ENCODE measurements at places on chromosomes 12 and 14. TPM values are rescaled to one million over a fixed set of nuclear protein-coding genes. Genes with fewer than 3 reads are reported as not detected.
A peak's percentile ranks its signal among the peaks of the same experiment; 100 is the strongest.

DNA sequence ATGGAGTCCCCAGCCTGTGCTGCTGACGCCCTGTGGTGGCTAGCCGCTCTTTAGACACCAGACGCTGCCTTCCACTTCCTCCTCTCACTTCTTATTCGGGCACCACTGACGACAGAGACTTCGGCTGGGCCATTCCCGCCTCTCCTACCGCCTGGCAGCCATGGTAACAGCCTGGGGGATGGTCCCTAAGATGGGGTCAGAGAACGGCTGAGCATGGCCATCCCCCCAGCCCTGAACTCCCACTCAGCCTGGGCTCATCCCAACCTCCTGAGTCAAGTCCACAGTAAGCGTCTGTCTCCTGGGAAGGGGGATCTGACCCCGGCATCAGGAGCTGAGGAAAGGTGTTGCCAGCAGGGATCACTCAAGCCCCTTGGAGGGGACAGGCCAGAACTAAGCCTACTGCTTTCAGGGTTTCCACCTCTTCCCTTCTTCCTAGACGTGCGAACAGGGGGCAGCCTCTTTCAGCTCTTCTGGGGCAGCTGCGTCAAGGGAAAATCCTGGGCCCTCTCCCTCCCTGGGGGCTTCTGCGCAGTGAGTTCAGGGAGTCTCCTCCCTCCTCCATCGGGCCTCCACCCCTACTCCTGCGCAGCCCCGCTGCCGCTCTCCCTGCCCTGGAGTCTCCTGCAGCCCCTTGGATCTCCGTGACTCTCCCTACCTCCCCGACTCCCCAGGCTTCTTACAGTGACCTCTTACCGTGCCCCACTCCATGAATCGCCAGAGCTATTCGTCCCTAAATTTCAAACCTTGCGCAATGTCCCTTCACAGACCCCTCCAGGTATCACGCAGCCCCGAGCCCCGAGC is 643 bp upstream of the TAMALIN start:
- peak; percentile 93 for DNase-seq
- peak overlapping the region; percentile 39 for H3K4me3 ChIP-seq
- no peaks in the 10 kb centered on the region for H3K36me3 ChIP-seq
- H3K27me3 ChIP-seq = no peaks in the 10 kb centered on the region
- peak overlapping the region; percentile 74 for H3K27ac ChIP-seq
- H3K4me1 ChIP-seq = peaks cover 35% of the 10 kb centered on the region

The SMIM41 gene
- not detected for total RNA-seq

GRCh38 chr12:9957834-9958233 is 13.4 kb upstream of the CLEC12A start:
- no peak for DNase-seq
- no peaks in the 10 kb centered on the region for H3K27me3 ChIP-seq
- no peak overlapping the region for H3K27ac ChIP-seq

The MMP14 gene
- total RNA-seq = 3.5 TPM

The UNC79 gene
- total RNA-seq = 0.15 TPM

The HEBP1 gene
- total RNA-seq = 14.5 TPM

DNA sequence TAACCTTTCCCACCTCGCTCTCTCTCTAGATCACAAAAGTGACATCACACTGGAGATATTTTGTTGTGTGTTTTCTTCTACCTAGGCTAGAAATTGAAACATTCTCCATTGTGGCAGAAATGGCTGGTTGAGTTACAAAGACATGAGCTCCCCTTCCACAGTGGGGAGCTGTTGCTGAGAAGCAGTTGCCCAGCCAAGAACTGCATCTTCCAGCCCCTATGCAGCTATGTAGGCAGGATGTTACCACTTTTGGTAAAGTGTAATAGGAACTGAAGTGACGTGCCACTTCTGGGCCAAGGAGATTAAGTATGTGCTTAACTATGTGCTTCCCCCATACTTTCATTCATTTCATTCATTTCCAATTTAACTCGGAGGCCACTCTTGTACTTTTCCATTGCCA is 138.7 kb upstream of the E2F7 start:
- H3K36me3 ChIP-seq = no peaks in the 10 kb centered on the region
- no peaks in the 10 kb centered on the region for H3K27me3 ChIP-seq
- DNase-seq = no peak
- no peak overlapping the region for H3K27ac ChIP-seq
- H3K4me1 ChIP-seq = no peaks in the 10 kb centered on the region

GRCh38 chr14:104093366-104094055 is 8.0 kb downstream of the ASPG start:
- H3K27ac ChIP-seq = no peak overlapping the region
- no peaks in the 10 kb centered on the region for H3K27me3 ChIP-seq
- H3K4me3 ChIP-seq = no peak overlapping the region
- no peaks in the 10 kb centered on the region for H3K4me1 ChIP-seq

GRCh38 chr14:21049271-21049673 is 7.1 kb downstream of the RNASE7 start:
- H3K27me3 ChIP-seq = no peaks in the 10 kb centered on the region
- H3K4me1 ChIP-seq = no peaks in the 10 kb centered on the region

DNA sequence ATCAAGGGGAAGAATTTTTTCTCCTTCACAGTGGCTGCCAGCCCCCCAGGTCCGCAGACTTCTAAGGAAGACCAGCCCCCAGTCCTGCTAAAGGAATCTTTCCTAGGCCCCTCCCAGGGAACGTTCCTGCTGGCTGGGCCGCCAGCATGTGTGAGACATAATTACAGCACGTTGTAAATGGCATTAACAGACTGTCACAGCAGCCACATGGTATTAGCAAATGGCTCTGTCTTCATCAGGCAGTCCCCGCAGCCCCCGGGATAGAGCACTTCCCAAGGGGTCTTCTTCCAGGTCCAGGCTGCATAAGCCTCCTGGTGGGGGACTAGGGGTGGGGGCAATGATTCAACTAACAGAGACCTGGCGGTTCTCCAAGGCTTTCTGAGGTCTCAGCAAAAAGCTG is 34.9 kb upstream of the FAM222A start:
- H3K27me3 ChIP-seq = no peaks in the 10 kb centered on the region
- no peak for DNase-seq
- H3K4me3 ChIP-seq = no peak overlapping the region
- H3K27ac ChIP-seq = no peak overlapping the region

DNA sequence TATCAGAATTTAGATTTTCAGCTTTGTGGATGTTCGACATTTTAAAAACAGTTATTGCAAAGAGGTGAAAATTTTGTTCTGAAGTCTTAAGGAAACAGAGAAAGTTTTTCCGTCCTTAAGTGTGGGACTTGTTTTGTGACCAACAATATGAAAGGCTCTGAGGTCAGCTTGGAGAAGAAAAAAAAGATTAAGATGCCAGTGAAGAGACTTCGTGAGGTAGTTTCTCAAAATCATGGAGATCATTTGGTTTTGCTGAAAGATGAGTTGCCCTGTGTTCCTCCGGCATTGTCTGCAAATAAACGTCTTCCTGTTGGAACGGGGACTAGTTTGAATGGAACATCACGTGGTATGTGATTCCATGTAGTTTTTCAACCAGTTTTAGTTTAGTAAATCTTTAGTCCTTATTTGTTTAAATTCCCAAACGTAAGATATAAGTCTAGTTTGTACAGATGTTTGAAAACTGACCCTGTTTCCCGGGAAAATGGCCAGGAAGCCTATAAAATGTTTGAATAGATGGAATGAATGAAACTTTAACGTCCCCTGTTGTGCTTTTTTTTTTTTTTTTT is 682 bp downstream of the KIAA0586 start:
- H3K4me3 ChIP-seq = peak overlapping the region; percentile 96
- no peak for DNase-seq
- no peaks in the 10 kb centered on the region for H3K27me3 ChIP-seq
- peak overlapping the region; percentile 98 for H3K27ac ChIP-seq

The TGM1 gene
- 11.4 TPM for total RNA-seq

DNA sequence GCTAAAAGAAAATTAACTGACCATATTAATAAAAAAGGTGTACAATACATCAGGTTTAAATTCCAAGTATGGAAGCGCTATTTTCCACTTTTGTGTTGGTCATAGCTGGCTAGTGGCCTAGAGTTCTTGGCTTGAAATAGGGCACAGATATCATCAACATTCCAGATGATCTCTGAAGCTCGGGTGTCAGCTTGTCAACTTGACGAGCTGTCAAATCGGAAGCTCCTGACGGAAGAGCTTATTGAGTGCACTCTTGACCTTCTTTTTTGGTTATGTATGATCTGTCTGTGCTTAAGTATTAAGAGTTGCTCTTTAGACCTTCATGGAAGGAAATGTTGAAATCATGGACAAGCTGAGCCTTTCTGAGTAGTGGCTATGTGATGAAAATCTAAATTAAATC is 177.9 kb downstream of the APAF1 start:
- no peak overlapping the region for H3K4me3 ChIP-seq
- no peaks in the 10 kb centered on the region for H3K27me3 ChIP-seq
- no peak for DNase-seq
- no peaks in the 10 kb centered on the region for H3K36me3 ChIP-seq
- H3K27ac ChIP-seq = no peak overlapping the region
- H3K4me1 ChIP-seq = no peaks in the 10 kb centered on the region

The IFT43 gene
- total RNA-seq = 21.5 TPM

The KRT6B gene
- not detected for total RNA-seq

DNA sequence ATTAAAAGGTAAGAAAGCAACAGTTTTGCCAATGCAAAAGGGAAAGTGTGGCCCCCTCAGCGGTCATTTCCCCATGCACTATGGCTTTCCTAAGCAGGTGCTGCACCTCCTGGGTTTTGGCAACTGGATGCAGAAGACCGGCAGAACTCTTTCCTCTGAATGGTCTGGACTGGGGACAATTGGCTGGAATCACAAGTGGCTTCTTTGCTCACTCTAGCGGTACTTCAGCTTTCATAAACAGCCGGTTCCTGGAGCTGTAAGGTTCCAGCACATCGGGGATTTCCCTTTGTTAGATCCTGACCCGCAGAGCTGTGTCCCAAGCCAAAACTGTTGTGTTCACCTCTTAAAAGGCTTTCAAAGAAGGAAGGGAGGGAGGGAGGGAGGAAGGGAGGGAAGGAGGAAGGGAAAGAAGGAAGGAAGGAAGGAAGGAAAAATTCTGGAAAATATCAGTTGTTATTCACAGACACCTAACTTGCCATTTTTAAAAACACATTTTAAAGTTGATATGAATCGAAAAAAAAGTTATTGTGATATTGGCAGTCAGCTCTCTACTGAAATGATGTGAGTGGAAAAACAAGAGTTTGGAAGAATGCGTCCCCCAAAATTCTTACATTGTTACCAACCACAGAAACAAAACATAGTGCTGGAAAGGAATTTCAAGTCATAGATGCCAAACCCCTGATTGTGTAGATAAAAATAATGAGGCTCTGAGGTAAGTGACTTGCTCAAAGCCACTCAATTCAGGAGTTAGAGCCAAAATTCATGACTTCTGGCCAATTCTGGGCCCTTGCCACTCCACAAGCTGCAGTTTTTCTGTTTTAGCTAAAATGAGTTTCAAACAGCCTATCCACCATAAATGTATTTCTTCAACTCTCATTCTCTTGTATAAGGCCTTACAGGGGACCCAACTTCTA is 220.6 kb upstream of the HMGA2 start:
- no peak for DNase-seq
- no peaks in the 10 kb centered on the region for H3K4me1 ChIP-seq
- no peak overlapping the region for H3K27ac ChIP-seq
- no peak overlapping the region for H3K4me3 ChIP-seq
- H3K27me3 ChIP-seq = no peaks in the 10 kb centered on the region

DNA sequence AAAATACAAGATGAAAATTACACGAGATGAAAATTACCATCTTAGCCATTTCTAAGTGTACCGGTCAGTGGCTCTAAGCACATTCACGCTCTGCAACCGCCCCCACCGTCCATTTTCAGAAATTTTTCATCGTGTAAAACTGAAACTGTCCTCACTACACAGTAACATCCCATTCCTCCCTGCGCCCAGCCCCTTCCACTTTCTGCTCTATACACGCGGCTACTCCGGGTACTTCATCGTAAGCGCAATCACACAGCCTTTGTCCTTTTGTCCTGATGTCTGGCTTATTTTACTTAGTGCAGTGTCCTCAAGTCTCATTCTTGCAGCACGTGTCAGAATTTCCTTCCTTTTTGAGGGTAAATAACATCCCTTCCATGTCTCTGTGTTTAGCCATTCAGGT is 3.6 kb upstream of the GPR132 start:
- no peak for DNase-seq
- H3K27ac ChIP-seq = peak overlapping the region; percentile 10
- H3K4me3 ChIP-seq = no peak overlapping the region
- peaks cover 75% of the 10 kb centered on the region for H3K4me1 ChIP-seq
- H3K36me3 ChIP-seq = no peaks in the 10 kb centered on the region
- no peaks in the 10 kb centered on the region for H3K27me3 ChIP-seq

GRCh38 chr12:132439333-132439904 is 50.5 kb upstream of the FBRSL1 start:
- DNase-seq = peak; percentile 81
- H3K27ac ChIP-seq = peak overlapping the region; percentile 68
- H3K4me1 ChIP-seq = peaks cover 75% of the 10 kb centered on the region

The CLEC1B gene
- total RNA-seq = not detected

The CCDC177 gene
- not detected for total RNA-seq

- H3K4me3 ChIP-seq = no peak overlapping the region
- H3K27me3 ChIP-seq = no peaks in the 10 kb centered on the region
- no peaks in the 10 kb centered on the region for H3K4me1 ChIP-seq
- no peaks in the 10 kb centered on the region for H3K36me3 ChIP-seq
- H3K27ac ChIP-seq = no peak overlapping the region
Observed at GRCh38 chr12:100959481-100959880, 164.9 kb downstream of the ANO4 start.

- H3K27me3 ChIP-seq = no peaks in the 10 kb centered on the region
- DNase-seq = no peak
- H3K4me1 ChIP-seq = no peaks in the 10 kb centered on the region
- no peak overlapping the region for H3K4me3 ChIP-seq
- H3K27ac ChIP-seq = no peak overlapping the region
Observed at GRCh38 chr12:26493656-26494055, 298.3 kb downstream of the SSPN start.

- H3K27ac ChIP-seq = no peak overlapping the region
- no peaks in the 10 kb centered on the region for H3K4me1 ChIP-seq
- no peaks in the 10 kb centered on the region for H3K27me3 ChIP-seq
- DNase-seq = no peak
- H3K36me3 ChIP-seq = no peaks in the 10 kb centered on the region
Observed at GRCh38 chr12:16154990-16155389, 122.5 kb downstream of the SLC15A5 start.

The SPTB gene
- 0.12 TPM for total RNA-seq

- H3K4me1 ChIP-seq = no peaks in the 10 kb centered on the region
- no peak overlapping the region for H3K4me3 ChIP-seq
- no peak for DNase-seq
- H3K27ac ChIP-seq = no peak overlapping the region
Observed at GRCh38 chr12:50695961-50696360, 67.9 kb upstream of the ATF1 start.

GRCh38 chr14:94769391-94770250 is at the start of gene GSC:
Gene GSC, minus strand, starts transcription at chr14:94770113. Its CDS starts 98 bp downstream, at chr14:94770015.
- H3K4me1 ChIP-seq = peaks cover 21% of the 10 kb centered on the region
- H3K27me3 ChIP-seq = peaks cover 69% of the 10 kb centered on the region

DNA sequence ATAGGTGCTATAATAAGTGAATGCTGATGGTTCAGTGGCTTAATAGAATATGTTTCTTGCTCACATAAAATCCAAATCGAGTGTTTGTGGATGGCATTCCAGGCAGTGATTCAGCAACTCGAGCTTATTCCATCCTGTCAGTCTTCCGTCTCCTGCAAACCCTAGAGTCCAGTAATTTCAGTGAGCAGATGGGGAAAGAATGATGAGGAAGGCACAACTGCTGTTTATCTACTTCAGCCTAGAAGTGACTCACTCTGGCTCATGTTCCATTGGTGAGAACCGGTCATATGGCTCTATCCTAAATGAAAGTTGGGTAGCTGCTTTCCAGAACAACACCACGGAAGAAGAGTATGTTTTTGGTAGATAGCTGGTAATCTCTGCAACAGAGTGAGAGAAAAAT is 421.8 kb upstream of the PDE3A start:
- no peaks in the 10 kb centered on the region for H3K27me3 ChIP-seq
- H3K27ac ChIP-seq = no peak overlapping the region
- H3K36me3 ChIP-seq = no peaks in the 10 kb centered on the region
- no peak overlapping the region for H3K4me3 ChIP-seq
